Cerebellar nuclear complex (tissue), 1 donor: ENCODE measurements at places on chromosomes 1 and 21.

DNA sequence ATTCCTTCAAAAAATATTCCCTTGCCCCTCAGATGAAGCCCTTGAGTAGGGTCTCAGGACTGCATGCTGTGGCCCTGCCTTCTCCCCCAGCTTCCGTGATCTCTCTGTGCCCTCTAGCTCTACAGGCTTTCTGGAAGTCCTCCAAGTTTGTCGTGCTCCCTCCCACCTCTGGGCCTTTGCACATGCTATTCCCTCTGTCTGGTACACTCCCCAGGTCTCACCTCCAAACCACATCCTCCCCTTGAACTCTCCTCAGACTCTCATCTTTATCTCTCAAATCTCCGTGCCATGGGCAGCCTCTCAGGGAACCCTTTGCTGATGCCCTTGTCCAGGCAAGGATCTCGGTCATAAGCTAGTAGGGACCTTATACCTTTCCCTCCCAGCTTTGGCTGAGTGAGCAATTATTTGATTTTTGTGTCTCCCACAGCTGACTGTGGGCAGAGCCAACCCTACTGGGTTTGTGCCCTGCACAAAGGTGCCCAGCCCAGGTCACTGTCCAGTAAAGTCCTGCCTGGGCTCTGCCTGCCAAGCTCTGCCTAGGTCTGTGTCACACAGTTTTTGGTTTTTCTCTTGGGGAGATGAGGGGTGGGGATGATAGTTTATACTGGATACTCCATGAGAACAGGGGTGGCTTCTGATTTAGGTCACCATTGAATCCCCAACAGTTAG, 188.1 kb downstream of the ZNF281 start:
- no peak for DNase-seq

DNA sequence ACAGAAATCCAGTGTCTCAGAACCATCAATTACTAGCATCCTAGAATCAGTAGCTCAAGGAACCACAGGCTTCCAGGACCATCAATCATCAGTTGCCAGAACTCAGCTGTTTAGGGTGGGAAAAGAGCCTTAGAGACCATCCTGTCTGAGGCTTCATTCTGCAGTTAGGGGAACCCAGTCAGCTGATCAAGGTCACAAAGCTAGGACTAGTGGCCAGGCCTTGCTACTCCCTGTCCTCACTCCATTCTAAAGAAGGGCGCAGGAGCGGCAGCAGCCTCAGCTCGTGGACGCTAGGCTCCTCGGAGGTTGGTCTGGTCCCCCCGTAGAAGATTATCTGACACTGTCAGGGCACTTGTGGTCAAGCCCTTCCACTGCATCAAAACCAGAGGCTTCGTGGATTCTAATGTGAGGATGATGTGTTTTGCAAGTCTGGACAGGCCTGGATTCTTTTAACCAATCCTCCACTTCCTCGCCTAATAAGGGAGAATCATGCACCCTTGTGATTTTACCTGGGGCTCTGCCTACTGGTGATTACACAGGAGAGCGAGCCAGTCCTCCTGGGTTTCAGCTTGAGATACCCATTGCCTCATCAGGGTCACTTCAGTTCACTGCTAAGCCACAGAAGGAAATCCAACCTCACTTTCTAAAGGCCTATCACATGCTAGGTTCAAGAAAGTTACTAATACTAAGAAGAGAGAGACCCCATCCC, 41.7 kb upstream of the IFFO2 start:
- no peak for DNase-seq

DNA sequence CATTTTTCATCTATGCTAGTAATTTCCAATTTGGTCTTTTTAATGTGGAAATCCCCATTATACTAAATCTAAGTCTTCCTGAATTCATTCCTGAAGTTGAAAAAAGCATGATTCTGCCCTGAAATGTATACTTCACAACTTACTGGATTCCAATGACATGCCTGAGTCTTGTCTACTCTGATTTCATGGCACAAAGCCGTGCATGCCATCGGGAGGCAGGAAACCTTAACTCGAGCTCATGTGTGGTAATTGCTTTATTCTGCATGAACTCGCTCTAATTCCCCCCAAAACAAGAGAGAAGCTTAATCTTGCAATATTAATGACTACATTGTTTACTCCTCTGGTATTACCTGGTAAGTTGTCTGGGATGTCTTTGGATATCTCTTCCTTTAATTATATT, 39.6 kb upstream of the PBX1 start:
- no peak for DNase-seq

DNA sequence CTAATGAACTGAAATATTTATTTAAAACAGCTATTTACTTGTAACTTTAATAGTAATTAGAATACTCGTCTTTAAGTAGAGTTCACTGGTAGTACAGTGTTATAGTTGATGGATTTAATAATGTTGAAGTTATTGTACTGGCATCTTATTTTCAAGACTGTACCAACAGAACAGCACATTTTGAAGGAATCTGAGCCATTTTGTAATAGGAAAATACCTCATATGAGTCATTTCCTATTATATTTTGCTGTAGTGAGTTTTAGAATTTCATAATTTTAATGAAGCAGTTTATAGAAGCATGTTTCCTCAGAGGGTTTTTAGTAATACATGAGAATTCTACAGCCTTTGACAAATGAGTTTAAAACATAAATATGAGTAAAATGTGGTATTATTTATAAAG, 258.3 kb downstream of the OLFM3 start:
- DNase-seq = no peak

DNA sequence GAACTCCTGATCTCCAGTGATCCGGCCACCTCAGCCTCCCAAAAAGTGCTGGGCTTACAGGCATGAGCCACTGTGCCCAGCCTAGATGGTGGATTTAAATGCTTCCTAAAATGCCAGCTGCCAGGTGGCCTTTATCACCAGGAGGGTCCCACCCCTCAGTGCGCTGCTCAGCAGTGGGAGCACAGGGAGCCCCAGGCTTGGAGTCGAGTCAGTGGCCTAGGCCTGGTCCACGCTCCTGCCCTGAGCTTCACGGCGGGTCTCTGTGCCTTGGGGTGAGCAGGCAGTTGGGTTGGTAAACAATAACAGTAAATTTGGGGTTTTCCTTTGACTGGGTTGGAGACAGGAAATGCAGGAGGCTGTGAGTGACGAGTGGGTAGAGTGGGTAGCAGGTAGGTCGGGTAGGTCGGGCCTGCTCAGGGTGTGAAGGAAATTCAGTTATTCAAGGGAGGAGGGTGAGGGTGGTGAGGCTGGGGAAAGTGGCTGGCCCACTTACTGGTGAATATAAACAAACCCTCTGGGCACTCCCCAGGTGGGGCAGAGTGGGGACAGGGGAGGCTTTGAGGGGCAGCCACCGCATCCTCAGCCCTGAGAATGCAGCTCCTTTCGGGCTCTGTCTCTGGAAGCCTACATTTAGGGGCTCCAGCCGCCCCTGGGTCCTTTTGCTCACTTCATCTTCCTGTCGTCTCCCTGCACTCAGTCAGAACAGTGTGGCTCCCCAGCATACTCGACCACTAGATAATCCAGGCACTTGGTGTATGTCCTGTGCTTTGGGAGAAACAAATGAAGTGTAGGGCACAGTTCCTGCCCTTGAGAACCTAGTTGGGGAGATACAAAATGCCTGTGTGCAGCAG, 33.5 kb upstream of the IL19 start:
- no peak for DNase-seq

DNA sequence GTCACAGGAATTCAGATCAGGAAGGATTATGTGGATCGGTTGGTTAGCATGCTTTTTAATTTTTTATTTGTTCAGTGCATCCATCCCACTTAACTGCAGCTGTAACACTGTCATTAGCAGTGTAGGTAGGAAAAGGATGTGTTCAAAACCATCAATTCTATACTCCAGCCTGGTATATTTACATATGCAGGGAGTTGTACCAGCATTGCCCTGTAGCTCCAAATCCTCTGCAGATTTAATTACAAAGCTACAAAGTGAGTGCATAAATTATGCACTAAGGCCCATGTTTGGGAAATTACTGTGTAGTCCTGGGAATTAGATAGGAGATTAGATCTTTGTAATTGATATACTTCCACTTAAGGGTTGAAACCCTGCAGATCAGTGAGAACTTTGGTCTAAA, 15.9 kb upstream of the OSBPL9 start:
- DNase-seq = no peak

- no peak for DNase-seq
Measured at GRCh38 chr1:172948457-172948856, 102.3 kb downstream of the TNFSF18 start.

DNA sequence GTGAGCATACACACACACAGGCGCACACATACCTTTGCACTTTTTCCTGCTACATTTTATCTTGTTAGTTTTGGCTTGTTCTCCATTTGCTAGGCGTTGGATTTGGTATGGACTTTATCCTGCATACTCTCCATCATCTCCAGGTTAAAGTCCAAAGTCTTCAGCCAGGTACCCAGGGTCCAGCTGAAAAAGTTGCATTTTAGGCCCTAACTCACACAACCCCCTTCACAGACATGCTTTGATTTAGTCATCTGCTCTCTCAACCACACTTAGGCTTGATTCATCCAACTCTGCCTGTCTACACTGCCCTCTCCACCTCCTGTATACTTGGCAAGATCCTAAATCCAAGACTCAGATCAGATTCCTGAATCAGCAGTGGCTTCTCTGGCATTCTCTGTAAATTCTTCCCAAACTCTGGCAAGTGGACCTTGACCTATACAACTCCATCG, 10.7 kb upstream of the LAMB3 start:
- DNase-seq = no peak

DNA sequence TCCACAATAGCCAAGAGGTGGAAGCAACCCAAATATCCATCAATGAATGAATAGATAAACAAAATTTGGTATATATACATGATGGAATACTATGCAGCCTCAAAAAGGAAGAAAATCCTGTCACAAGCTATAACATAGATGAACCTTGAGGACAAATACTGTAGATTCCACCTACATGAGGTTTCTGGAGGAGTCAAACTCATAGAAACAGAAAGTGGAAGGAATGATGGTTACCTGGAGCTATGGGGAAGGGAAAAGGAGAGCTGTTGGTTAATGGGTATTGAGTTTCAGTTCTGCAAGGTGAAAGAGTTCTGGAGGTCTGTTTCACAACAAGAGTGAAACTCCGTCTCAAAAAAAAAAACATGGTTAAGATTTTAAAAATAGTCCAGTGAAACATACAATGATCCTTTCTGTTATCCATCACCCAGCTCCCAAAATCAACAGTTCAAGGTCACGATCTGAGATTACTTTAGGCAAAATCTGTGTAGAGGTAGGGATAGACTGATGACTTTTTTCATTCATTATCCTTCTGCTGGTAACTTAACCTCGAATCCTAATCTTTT, 80.8 kb upstream of the HNRNPU start:
- DNase-seq = no peak

DNA sequence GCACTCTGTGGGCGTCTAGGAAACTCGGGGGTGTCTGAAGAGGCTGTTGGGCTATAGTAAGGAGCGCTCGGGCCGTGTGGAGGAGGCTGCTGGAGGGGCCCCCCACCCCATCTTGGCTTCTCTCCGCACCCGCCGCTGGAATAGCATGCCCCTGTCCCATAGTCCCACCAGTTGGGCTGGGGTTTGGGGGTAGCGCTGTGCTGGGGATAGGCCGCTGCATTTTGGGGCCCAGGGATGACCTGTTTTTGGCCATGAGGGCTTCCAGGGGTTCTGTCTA, 511 bp downstream of the EFNA3 start:
- no peak for DNase-seq

GRCh38 chr1:205355075-205355453, 1.7 kb downstream of the KLHDC8A start:
- no peak for DNase-seq

- DNase-seq = no peak
Measured at GRCh38 chr1:180181048-180181447, 26.4 kb downstream of the QSOX1 start.

- no peak for DNase-seq
Measured at GRCh38 chr1:66000033-66000637, 207.4 kb downstream of the PDE4B start.

- no peak for DNase-seq
Measured at GRCh38 chr21:17576080-17576835, 36.4 kb downstream of the BTG3 start.

DNA sequence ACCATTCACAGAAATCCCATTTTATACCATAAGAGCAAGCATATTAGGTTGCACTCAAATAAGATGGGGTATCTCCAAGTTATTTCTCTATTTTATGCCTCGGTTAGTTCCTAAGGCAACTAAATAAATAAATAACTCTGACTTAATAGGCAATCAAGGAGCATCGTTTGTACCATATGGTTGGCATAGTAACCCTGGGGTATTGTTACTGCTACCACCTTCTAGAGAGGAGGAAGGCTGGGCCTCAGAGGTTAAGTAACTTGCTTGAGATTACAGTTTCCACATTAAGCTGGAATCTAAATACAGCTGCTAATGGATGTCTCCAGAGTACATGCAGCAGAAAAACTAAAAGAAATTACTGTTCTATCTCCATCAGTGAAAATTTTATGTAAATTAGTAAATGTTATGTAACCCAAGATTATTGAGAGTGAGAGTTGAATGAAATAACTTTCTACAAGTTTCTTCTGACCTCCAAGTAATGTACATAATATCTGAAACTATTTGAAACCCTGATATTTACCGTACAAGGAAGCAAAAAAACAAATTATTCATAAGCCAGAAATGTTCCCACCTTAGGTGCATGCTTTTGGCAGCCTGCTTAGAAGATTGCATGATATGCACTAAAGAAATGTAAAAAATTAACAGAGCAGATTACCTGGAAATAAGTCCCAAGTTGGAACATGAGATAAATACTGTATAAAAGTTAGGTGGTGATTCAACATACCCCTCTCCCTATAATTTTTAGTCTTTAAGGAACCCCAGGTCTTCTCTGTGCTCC, 127.0 kb downstream of the CRB1 start:
- no peak for DNase-seq

DNA sequence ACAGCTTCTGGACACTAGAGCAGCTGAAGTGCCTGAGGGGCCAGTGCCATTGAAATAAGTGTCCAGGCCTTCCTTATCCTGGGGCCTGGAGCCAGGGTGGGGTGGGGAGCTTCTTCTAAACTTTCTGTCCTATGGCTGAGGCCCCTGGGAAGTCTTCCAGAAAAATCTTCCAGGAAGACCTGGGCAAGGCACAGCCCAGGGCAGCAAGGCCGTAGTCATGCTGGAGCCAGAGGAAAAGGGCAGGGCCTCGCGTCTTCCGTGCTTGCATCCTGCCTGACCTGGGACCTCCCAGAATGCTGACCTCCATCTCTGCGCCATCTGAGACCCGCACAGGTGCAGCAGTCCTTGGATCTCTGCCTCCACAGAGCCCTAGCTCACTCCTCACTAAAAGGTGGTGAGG, 96.7 kb upstream of the SLC44A3 start:
- DNase-seq = no peak

- DNase-seq = no peak
Measured at GRCh38 chr1:50333595-50333974, 89.7 kb downstream of the DMRTA2 start.

DNA sequence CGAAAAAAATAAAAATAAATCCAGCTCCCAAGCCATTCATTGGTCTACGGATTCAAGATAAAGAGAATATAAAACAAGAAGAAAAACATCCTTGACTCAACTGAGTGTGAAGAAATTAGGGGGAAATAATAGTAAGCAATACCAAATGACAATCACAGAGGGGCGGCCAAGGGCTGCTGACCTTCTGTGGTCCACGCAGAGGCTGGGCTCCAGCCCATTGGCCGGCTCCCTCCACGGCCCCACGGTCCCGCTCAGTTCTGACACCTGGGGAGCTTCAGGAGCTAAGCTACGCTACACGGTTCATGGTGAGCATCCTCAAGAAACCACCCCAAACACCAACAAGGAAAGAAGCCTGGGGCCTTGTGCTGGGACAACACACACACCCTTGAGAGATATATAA, 400 bp upstream of the KRTAP10-12 start:
- no peak for DNase-seq
